ENCODE measurements at places on chromosomes 4 and X. TPM values are rescaled to one million over a fixed set of nuclear protein-coding genes. Genes with fewer than 3 reads are reported as not detected.

- DNase-seq = no peak
Observed at GRCh38 chr4:90718931-90719330, 591.7 kb downstream of the CCSER1 start.

MFAP3L gene
- 11.3 TPM for total RNA-seq

- DNase-seq = no peak
Observed at GRCh38 chrX:56764975-56765791, 36.1 kb downstream of the NBDY start.

PDCL2 gene
- not detected for total RNA-seq

DNA sequence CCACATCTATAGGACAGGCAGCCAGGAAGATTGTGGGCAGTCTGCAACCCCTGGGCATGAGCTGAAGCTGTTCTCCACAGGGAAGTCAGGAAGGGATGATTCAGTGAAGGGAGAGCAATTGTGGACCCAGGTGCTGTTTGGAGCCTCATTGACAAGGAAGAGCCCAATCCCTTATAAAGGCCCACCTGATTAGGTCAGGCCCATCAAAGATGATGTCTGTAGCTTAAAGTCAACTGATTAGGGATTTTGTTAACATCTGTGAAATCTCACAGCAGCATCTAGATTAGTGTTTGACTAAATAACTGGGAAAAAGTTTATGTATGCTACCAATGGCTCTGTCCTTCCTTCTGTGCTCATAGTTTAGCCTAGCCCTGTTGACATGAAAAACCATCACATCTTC lies 127.5 kb downstream of the FRAS1 start:
- DNase-seq = no peak

ENPP6 gene
- not detected for total RNA-seq

KDR gene
- total RNA-seq = 13.5 TPM

DNA sequence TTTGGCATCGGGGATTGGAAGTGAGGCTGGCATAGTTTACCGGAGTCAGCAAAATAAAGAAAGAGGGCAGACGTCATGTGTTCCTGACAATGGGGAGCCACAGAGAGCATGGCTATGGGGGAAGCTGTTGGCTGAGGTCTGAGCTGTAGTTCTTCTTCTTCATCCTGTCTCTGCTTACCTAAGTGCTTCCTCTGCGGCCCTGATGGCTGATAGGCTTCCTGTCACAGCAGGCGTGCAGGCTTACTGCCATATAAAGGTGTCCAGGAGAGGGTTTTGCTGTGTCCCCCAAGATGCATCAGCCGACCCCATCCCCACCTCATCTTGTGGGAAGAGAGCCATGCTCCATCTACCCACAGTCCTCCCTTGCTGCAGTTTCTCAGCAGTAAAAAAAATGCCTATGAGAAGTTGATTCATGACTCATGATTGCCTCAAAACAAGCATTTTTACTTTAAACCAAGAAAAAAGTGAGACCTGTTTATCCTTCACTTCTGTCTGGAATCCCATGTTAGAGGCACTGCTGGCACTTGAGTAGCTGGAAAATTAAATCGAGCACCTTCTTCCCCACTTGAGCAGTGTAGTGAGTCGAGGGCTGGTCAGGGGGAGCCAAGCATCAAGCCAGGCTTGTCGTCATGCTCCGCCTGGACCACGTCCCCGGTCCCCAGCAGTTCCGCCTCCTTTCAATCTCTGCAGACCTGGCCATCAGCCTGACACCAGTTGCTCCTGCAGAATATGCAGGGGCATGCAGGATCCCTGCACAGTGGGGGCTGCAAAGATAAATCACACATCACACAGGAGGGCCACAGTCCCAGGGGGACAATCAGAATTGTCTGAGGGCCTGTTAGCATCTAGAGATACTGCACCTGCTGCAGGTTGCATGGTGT lies 237.8 kb downstream of the EVC2 start:
- DNase-seq = no peak

GRCh38 chr4:6362896-6363295 lies 93.2 kb downstream of the WFS1 start:
- DNase-seq = no peak

GRCh38 chr4:53906606-53907190 lies 157.7 kb downstream of the CHIC2 start:
- DNase-seq = no peak

ACE2 gene
- total RNA-seq = 2.8 TPM

ZNF711 gene
- not detected for total RNA-seq

DNA sequence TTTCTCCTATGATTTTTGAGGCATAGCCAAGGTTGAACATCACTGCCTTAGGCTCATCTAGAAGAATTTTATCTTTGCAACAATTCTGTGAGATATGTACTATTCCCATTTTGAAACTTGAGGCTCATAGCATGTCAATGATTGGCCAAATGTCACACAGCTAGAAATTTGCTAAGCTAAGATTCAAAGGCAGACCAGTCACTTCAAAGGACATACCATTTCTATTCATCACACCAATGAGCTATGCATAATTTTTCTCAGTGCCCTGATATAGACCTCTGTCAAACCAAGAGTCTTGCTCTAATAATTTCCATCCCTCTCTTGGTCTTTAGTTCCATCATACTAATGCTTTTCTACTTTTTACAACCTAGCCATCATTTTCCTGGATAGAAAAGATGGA lies 27.6 kb upstream of the SERTM2 start:
- no peak for DNase-seq

C4orf36 gene
- not detected for total RNA-seq

DNA sequence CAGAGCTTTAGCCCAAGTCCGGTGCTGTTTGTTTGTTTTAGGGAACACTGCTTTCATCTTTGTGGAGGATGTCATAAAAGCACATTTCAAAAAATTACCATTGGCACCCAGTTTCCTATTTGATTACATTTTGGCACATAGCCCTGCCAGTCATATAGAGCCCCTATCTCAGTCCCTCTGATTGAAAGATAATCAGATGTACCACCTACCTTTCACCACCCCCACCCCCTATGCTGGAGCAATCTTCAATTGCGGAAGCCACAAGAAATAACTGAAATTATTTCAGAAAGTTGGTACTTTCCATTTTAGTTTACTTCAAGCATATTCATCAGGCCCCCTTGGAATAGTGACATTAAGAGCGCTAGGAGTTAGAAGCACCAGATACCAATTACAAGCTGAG lies 136.7 kb upstream of the RPL34 start:
- DNase-seq = no peak

GRCh38 chr4:24235618-24236017 lies 345.8 kb upstream of the PPARGC1A start:
- DNase-seq = no peak

DNA sequence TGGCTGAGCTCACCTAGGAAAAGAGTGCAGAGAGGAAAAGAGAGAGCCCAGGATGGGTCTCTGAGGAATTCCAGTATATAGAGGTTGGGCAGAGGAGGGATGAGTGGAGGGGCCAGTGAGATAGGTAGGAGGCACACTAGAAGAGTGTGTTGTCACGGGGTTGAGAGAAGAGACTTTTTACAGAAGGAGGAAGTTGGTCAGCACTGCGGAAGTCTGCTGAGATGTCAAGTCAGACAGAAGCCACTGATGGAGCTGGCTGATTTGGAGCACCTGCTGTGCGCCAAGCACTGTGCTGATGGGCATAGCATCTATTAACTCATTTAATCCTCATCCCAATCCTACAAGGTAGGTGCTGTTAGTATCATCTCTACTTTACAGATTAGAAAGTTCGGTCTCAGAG lies 60.4 kb downstream of the EFNB1 start:
- no peak for DNase-seq

DNA sequence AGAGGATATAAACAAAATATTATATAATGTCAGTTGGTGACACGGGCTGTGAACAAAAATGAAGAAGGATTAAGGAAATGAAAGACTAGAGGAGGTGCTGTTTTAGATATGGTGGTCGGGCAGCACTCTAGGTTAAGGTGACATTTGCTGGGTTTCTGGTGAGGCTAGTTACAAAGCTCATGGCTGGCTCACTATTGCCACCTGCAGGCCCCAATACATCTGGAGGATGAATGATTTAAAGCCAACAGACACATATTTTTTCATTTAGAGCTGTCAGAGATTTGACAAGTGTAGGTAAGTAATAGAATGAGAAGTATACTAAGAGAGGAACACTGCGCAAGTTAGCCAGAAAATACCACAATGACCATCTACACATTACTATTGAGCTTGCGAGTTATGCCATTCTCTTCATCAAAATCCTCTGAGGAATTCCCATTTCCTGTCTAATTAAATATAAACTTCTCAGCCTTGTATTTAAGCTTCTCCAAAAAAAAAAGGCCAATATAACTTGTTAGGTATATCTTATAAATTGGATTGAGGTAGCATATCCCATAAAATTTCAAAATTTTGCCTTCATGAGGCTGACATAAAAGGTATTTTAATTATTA lies 6.4 kb upstream of the FGG start:
- DNase-seq = no peak

GUCY1B1 gene
- total RNA-seq = 4.4 TPM

TMSB15A gene
- total RNA-seq = not detected

DNA sequence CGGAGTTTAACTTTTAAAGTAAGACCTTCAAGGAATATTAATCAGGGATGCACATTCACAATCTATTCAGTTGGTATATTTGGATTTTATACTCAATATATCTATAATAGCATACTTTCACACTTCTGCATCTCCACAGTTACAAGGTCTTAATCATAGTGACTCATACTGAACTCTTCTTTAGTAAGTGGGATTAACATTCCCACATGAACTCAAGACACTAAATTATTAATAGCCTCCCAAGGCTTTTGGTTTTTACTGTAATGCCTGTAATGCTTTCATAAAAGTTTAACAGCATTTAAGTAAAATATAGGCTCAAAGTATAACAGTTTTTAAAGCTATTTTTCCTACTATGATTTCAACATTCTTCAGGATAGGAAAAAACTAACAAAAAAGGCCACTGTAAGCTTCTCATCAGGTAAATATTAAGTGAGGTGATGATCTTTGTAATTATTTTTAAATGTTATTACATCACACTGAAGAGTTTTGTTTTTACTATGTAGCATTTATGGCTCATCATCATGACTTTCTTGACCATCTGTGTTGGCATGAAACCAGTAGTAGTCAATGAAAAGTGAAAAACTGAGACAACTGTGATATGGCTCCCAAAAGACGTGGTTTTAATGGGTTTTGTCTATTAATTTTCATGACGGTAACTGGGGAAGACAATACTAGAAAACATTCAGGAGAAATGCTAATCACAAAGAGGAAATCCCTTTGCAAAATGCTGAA lies 91.5 kb upstream of the GALNT7 start:
- no peak for DNase-seq

DNA sequence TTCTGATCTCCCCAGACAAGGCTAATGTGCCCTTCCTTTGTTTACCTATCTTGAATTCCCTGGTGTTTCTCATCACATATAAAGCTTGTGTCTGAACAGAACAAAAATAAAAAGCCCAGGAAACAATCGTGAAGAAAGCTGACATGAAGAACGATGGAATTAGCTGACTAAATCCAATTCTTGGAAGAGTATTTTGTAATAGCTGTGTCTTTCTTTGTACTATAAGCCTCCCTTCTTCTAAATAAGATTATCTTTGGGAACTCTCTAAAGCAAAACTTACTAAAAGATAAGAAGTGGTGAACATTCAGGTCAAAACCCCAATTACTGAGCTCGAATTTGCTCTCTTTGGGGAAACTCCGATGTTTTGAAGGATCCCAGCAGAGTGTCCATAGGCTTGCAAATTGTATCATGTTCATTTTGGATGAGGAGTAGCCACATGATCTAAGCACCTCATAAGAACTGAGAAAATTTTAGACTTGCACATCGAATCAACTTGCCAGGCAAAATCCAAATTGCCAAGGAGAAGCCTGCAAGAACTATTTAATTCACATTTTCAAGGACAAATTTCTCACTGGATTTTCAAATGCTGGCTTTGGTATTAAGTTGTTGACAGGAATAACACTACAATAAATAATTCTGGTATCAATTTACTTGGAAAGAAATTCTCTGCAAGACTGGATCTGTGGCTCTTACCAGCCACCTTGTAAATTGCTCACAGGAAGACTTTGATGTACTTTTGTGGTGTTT lies 106.2 kb downstream of the LNX1 start:
- no peak for DNase-seq

ADH1B gene
- 67.9 TPM for total RNA-seq

LIMCH1 gene
- total RNA-seq = 55.8 TPM

Data from gastrocnemius medialis (tissue), 4 donors.